Stomach (tissue), 19 donors: ENCODE measurements at places on chromosomes 11 and 22. TPM values are rescaled to one million over a fixed set of nuclear protein-coding genes. Genes with fewer than 3 reads are reported as not detected.

The TESMIN gene
- 4.9 TPM for total RNA-seq

The FHIP1B gene
- total RNA-seq, result 44.6 TPM

DNA sequence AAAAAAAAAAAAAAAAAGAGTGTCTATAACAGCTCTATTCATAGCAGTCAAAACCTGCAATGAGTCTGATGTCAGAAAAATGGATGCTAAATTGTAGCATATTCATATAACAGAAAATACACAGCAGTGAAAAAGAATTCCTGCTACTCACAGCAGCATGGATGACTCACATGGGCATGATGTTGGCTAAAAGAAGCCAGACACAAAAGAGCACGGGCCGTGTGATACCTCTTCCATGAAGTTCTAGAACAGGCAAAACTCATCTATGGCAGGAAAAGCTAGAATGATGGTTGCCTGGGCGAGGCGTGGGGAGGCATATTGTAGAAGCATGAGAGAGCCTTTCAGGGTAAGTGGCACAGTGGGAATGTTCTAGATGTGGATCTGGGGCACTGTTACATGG is 18.9 kb downstream of the PLAAT3 start:
- no peak for DNase-seq

The KCNJ5 gene
- 1.9 TPM for total RNA-seq

DNA sequence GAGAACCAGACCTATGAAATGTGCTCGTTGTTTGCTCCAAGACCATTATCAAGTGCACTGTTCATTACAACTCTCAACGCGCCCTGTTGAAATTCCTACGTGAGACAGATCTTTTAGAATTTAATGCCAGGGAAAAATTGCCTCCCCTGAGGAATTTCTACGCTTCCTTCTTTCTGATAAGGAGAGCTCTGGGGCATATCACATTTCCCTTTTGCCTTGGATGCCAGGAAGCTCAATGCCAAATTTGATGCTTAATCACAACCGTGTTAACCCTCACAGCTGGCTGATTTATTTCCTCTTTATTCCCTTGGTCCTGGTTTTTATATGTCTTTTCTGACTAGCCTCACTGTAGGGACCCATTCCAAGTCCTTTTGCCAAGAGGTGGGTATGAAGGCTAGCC is 109.4 kb downstream of the MICAL2 start:
- no peak for DNase-seq

The DCDC1 gene
- total RNA-seq, result not detected

DNA sequence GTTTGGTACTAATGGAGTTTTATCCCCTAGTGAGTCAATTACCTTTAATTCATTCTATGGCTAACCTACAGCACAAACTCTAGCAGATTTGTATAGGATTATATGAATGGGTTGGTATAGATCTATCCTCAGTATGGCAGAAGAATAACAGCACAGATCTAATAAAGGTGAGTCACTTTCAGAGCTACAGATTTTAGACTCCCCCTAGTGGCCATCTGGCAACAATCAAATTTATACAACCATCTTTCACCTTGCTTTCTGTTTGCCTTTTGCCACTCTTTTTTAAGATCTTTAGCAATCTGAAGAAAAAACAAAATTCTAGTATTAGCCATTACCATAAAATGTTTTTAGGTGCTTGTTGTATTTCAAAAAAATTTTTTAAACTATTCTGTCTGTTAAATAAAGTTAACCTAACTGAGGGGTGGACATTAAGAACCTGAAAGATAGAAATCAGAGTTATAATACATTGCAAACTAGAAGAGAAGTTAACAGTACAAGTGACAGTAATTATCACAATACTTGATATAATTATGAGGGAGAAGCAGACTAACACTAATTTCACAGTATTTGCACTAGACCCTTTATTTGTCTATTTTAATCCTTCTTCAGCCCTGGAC is 25.8 kb downstream of the DDIAS start:
- no peak for DNase-seq

DNA sequence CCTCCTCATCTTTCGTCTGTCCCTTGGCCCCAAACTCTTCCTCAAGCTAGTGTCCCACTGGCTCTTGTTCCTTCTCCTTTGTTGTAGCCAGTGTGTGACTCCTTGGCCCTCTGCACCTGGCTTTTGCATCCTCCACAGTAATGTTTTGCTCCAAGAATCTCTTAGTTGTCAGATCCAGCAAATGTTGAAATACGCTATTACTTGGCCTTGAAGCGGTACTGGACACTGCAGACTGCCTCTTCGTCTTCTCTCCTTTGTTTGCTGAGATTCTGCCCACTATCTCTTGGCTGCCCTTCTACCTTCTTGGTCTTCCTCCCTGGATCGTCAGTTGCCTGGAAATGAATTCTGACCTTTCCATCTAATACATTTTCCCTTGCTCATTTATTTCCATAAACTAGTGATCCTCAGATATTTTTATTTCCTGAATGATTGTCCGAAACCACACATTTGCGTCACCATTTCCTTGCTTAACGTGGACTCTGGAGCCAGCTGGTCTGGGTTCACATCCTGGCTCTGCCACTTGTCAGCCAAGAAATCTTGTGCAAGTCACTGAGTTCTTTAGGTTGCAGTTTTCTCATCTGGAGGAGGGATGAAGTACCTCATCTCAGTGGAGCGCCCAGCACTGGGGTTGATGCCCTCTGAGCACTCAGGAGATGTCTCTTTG is 113.6 kb downstream of the LDLRAD3 start:
- no peak for DNase-seq

The CBLIF gene
- total RNA-seq, result 2,010 TPM

The ASPHD2 gene
- 0.58 TPM for total RNA-seq

The ANGPTL5 gene
- not detected for total RNA-seq

- DNase-seq, result no peak
Observed at GRCh38 chr22:33726294-33726734, 194.0 kb downstream of the LARGE1 start.

The RBMXL2 gene
- not detected for total RNA-seq

The CCDC83 gene
- not detected for total RNA-seq

GRCh38 chr22:36863979-36864378 is 3.2 kb downstream of the NCF4 start:
- no peak for DNase-seq

DNA sequence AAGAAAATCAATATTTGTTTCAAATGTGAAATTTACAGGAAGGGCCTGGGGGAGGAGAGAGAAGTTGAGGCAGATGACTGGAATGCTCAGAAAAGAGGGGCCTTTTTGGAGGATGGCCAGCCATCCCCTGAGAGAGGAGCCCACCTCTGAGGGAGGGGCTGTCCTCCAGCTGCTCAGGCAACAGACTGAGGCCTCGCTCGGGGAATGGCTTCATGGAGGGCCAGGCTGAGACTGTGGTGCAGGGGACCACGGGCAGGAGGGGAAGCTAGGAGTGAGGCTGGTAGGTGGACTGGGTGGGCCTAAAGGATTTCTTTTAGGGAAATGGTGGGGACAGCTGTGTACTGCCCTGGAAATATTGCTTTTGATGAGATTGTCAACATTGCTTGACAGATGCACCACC is 73.5 kb upstream of the CADM1 start:
- DNase-seq, result no peak

The CDC42EP2 gene
- total RNA-seq, result 18.3 TPM

The TRIM48 gene
- total RNA-seq, result not detected

- no peak for DNase-seq
Observed at GRCh38 chr11:13338019-13338426, 60.4 kb downstream of the BMAL1 start.

DNA sequence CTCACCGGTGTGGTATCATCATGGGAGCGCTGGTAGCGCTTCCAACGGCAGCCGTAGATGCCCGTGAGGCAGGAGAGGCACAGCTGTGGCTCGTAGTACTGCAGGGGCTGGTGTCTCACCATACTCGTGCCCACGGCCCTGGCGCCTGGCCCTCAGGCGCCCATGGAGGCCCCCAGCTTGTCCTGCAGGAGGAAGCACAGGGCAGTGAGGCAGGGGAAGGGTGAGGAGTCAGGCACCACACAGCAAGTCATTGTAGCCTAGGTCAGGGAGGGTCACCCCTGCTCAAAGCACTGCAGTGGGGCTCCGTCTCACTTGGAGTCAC is 44.6 kb upstream of the KLHL35 start:
- no peak for DNase-seq

The APOL5 gene
- not detected for total RNA-seq

DNA sequence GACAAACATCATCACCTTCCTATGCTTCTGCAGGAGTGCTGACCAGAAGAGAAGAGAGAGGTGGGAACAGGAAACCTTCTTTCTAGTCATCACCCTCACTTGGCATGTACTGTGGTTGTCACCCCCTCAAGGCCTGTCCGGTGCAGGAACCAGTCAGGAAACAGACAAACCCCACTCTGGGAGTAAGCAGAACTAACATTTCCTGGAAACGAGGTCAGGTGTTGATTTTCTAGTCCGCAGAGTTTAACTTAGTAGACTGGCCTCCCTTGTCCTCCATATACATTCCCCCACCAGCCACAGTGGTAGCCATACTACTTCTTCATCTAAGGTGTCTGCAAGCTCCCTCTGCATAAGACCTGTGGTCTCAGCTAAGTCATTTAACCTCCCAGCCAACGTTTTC is 80.7 kb upstream of the NCAM1 start:
- no peak for DNase-seq

GRCh38 chr11:88115828-88116755 is 59.2 kb downstream of the RAB38 start:
- DNase-seq, result no peak

DNA sequence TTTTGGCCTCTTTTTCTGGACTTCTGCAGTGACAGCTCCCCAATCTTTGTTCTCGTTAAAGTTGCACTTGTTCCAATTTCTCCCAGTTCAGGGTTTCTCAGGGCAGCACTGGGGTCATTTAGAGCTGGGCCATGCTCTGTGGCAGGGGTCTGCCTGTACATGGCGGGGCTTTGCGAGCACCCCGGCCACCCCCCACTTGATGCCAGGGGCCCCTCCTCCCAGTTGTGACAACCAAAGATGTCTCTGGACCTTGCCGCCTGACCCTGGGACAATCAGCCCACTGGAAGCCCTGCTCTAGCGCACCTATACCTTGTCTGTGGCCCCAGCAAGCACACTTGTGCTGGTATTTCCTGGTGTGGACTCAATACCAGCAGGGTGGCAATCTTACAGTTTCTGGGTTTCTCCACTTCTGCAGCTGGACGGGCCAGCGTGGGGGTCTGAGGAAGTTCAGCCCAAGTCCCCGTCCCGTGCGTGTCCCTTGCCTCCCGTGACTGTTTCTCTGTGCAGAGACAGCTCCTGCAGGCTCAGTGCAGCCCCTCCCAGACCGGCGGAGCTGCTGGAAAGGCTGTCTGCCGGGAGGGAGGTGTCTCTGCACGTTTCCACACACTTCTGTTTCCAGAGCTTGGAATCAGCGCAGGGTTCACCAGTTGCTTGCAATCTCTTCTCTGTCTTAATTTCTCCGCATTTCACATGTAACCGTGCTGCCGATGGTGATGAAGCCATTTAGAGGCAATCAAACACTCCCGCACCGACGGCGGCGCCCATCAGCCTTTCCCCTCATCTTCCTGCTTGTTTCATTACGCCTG is 1328.9 kb downstream of the BRD1 start:
- DNase-seq, result no peak

The EPS8L2 gene
- 617 TPM for total RNA-seq

GRCh38 chr22:35624547-35624946 is 7.4 kb upstream of the MB start:
- DNase-seq, result no peak

GRCh38 chr22:46055911-46056545 is 79.1 kb upstream of the WNT7B start:
- no peak for DNase-seq

DNA sequence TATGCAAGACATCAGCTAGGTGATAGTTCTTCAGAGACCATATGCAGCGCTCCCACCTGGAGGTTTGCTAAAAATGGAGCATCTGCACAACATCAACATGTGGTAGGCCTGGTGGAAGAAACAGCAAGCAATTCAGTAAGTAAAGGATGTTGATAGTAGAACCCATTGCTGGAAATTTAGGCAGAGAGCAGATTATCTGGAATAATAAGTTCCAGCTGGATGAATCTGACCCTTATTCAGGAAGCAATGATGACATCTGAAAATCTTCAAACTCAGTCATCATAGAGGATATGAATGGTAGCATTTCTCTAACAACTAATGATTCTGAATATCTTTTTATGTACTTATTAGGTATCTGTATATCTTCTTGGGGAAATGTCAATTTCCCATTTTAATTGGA is 225.2 kb upstream of the ANO3 start:
- no peak for DNase-seq

DNA sequence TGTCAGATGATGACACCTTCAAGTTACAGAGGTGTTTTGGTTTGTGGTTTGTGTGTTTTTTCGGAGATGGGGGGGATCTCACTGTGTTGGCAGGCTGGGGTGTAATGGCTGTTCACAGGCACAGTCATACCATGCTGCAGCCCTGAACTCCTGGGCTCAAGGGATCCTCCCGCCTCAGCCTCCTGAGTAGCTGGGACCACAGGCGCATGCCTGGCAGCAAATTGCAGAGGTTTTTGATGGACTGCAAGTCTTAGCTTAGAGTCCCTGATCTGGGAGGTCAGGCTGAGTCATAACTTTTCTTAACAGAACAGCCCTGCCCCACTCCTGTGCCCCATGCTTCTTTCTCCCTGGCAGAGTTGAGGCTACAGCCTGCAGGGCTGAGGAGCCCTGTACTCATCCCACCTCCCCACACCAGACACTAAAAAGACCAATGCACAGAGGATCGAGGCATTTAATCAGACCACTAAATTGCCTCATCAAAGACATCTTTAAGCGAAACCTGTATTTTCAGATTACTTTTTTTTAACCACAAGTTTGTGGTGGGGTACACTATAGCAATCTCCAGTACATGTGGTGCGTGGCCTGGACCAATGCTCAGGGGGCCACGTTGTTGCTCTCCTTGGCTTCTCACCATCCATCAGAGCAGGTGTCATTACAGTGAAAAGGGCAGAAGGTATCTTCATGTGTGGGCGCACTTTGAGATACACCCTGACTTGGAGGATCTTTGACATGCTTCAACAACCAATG is 17.1 kb upstream of the ADORA2A start:
- peak; percentile 22 for DNase-seq

GRCh38 chr11:113401718-113402117 is 14.1 kb downstream of the ANKK1 start:
- DNase-seq, result peak; percentile 74

The POU2AF2 gene
- not detected for total RNA-seq

DNA sequence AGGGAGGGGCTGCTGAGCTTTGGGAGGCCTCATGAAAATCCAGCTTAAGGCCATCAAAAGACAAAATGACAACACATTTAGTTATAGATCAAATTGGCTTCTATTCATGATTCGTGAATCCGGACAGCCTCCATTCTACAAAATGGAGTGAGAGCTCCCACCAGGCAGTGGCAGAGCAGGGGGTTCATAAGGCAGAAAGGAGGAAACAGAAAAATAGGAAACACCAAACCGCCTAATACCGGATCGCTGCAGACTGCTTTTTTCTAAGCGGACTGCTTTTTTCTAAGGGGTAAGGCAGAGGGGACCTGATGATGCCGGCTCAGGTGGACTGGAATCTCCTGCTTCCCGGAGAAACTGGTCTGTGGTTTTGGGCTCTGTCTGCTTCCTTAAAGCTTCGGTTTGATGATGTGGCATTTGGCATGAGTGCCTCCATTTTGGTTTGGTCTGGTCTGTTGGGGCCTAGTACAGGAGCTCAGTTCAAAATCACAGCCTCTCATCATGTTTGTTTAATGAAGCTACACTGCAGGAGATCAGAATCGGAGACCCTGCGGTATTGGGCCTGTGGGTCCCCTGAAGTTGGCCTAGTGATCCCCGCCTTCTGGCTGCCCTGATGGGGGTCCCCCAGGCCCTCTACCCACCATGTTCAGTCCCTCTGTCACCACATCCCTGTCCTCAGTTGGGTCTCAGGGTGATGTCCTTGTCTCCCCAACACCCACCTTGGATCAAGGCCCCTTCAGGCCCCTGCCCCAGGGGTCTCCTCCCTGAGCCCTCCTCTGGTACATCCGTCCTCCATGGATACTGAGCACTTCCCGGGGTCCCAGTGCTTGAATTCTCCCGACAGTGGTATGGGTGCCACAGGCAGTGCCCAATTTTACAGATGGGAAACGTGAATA is 1.2 kb downstream of the ALDH3B1 start:
- no peak for DNase-seq
